Endothelial cell of umbilical vein (primary cell): ENCODE measurements at places on chromosomes 2 and 18. TPM values are rescaled to one million over a fixed set of nuclear protein-coding genes. Genes with fewer than 3 reads are reported as not detected.
A peak's percentile ranks its signal among the peaks of the same experiment; 100 is the strongest.

The POTEJ gene
- total RNA-seq, result 0.24 TPM in 1 of 2 replicates, not detected in the other

The FAM237A gene
- total RNA-seq, result not detected in 2 replicates

The MC4R gene
- not detected in 2 replicates for total RNA-seq

The MOGAT1 gene
- total RNA-seq, result not detected in 2 replicates

The PARD6G gene
- 1.8 and 5.4 TPM in 2 replicates for total RNA-seq

The GPR35 gene
- 0.25 and 0.33 TPM in 2 replicates for total RNA-seq

The NOSTRIN gene
- 0.75 TPM in 1 of 2 replicates, not detected in the other for total RNA-seq

The KCNIP3 gene
- total RNA-seq, result 0.21 and 0.62 TPM in 2 replicates

The CD226 gene
- 0.20 and 0.25 TPM in 2 replicates for total RNA-seq

The HTR2B gene
- 0.55 and 0.93 TPM in 2 replicates for total RNA-seq

The ABCG5 gene
- total RNA-seq, result not detected in 2 replicates

- H3K4me3 ChIP-seq, result no peak overlapping the region
- H3K36me3 ChIP-seq, result no peaks in the 10 kb centered on the region
- DNase-seq, result no peak
- H3K4me1 ChIP-seq, result no peaks in the 10 kb centered on the region
- no peak overlapping the region for H3K27ac ChIP-seq
- H3K27me3 ChIP-seq, result no peaks in the 10 kb centered on the region
These were observed 51.0 kb downstream of the TSHZ1 start for GRCh38 chr18:75261430-75262223.

- peaks cover 8% of the 10 kb centered on the region for H3K4me1 ChIP-seq
- H3K27ac ChIP-seq, result no peak overlapping the region
- no peak for DNase-seq
- H3K36me3 ChIP-seq, result no peaks in the 10 kb centered on the region
- no peak overlapping the region for H3K4me3 ChIP-seq
- no peaks in the 10 kb centered on the region for H3K27me3 ChIP-seq
These were observed 3.4 kb downstream of the RAB31 start for GRCh38 chr18:9711361-9712129.

DNA sequence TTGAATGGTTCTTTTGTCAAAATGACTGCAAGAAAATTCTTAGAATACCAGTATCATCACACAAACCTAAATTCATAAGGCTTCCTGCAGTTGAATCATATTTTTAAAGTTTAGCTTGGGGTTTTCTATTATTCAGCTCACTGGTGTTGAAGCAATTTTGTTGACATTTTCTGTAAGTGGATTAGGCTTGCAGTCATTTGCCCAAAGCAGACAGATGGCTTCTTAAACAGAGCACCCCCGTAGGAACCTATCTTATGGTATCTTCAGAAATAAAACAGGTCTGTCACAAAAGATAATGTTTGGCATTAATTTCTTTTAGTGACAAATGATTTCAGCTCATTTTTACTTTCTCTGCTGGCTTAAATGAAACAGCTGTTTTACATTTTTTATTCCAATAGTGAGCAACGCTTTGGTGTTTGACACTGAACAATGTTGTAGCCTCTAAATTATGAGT, 331.1 kb downstream of the PLCL1 start:
- H3K27ac ChIP-seq, result no peak overlapping the region
- H3K4me3 ChIP-seq, result no peak overlapping the region
- no peaks in the 10 kb centered on the region for H3K4me1 ChIP-seq
- no peaks in the 10 kb centered on the region for H3K36me3 ChIP-seq
- DNase-seq, result no peak

DNA sequence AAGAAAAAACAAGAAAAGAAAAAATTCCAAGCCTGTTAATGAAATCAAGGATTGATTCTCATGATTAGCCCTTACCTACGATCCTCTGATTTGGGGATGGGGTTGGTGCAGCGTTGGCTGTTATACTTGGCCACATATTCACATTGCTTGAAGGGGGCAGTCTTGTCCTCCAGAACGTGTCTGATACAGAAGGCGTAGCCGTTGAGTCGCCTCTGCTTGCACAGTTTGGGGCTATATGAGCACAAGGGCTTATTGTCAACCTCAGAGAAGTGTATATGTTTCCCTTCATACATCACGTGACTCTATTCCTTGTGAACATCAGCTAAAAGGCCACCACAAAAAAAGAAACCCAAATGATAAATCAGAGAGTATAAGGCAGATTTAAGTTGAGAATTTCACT, 23.2 kb downstream of the INO80D start:
- no peak overlapping the region for H3K27ac ChIP-seq
- DNase-seq, result no peak
- H3K4me1 ChIP-seq, result no peaks in the 10 kb centered on the region
- H3K4me3 ChIP-seq, result no peak overlapping the region
- no peaks in the 10 kb centered on the region for H3K36me3 ChIP-seq
- H3K27me3 ChIP-seq, result no peaks in the 10 kb centered on the region

GRCh38 chr2:30947686-30948085, 140.4 kb upstream of the CAPN13 start:
- no peaks in the 10 kb centered on the region for H3K27me3 ChIP-seq
- H3K4me3 ChIP-seq, result no peak overlapping the region

- DNase-seq, result no peak
- H3K27me3 ChIP-seq, result no peaks in the 10 kb centered on the region
- H3K4me1 ChIP-seq, result peaks cover 9% of the 10 kb centered on the region
- no peak overlapping the region for H3K4me3 ChIP-seq
- no peaks in the 10 kb centered on the region for H3K36me3 ChIP-seq
- H3K27ac ChIP-seq, result no peak overlapping the region
These were observed 3.1 kb downstream of the ANXA4 start for GRCh38 chr2:69745035-69745434.

- H3K27ac ChIP-seq, result no peak overlapping the region
- H3K36me3 ChIP-seq, result no peaks in the 10 kb centered on the region
- DNase-seq, result no peak
- H3K4me1 ChIP-seq, result no peaks in the 10 kb centered on the region
- H3K4me3 ChIP-seq, result no peak overlapping the region
- H3K27me3 ChIP-seq, result peaks cover 11% of the 10 kb centered on the region
These were observed 61.0 kb upstream of the EPB41L3 start for GRCh38 chr18:5604778-5605177.

DNA sequence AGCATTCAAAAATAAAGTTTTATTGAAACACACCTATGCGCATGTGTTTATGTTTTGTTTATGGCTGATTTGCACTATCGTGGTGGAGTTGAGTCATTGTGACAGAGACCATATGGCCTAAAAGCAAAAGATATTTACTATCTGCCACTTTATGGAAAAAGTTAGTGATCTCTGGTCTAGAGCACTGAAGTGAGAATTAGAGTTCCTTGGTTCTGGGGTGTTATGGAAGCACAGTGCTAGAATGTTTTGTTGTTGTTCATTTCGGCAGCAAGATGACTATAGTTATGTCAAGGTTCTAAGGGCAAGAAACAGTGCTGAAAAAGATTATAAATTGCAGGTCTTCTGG, 416.5 kb downstream of the SLC4A3 start:
- H3K4me1 ChIP-seq, result no peaks in the 10 kb centered on the region
- no peak overlapping the region for H3K4me3 ChIP-seq
- no peaks in the 10 kb centered on the region for H3K27me3 ChIP-seq
- no peaks in the 10 kb centered on the region for H3K36me3 ChIP-seq

GRCh38 chr18:54387631-54388030, 29.9 kb downstream of the C18orf54 start:
- no peak for DNase-seq
- H3K4me3 ChIP-seq, result no peak overlapping the region
- peaks cover 31% of the 10 kb centered on the region for H3K4me1 ChIP-seq
- peak overlapping the region; percentile 80 for H3K27ac ChIP-seq

DNA sequence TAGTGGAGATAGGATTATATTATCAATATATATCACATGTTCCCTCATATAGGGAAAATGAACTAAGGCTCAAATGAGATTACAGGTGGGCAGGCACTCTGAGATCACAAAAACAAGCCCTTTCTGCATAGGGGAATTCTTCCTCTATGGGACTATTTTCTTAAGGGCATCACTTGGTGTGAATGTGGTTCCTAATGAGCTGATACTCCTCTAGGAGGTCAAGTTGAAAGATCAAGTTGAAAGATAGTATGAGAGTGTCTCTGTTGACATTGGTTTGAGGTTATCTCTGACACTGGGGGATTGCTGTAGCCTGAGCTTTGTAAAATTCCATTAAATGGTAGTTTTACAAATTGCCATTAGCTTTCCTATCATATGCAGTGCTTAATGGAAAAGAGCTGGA, 270.4 kb downstream of the PRKCE start:
- H3K4me1 ChIP-seq, result peaks cover 9% of the 10 kb centered on the region
- H3K36me3 ChIP-seq, result no peaks in the 10 kb centered on the region
- H3K4me3 ChIP-seq, result no peak overlapping the region
- no peak overlapping the region for H3K27ac ChIP-seq
- no peaks in the 10 kb centered on the region for H3K27me3 ChIP-seq
- DNase-seq, result no peak

- peak overlapping the region; percentile 36 for H3K27ac ChIP-seq
- H3K4me1 ChIP-seq, result peaks cover 25% of the 10 kb centered on the region
- H3K4me3 ChIP-seq, result no peak overlapping the region
- no peaks in the 10 kb centered on the region for H3K36me3 ChIP-seq
- no peaks in the 10 kb centered on the region for H3K27me3 ChIP-seq
These were observed 63.5 kb downstream of the TXNL1 start for GRCh38 chr18:56574861-56575260.

DNA sequence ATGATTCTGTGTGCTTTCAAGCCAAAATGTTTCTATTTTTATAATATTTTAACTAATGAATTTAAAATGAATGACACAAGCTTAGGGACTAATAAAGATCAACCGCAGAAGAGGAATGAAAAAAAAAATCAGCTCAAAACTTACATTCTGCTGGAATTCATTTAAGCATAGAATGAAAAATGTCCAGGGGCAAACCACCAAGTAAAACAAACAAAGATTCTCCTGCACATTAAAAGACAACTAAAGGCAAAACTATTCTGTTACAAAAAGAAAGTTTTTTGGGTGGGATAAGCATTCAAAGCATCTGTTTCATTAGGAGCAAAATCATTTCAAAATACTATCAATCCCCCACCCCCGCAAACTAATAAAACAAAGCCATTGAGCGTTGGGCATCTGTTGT, 99.3 kb upstream of the SOX11 start:
- H3K36me3 ChIP-seq, result no peaks in the 10 kb centered on the region
- H3K27ac ChIP-seq, result no peak overlapping the region
- no peaks in the 10 kb centered on the region for H3K4me1 ChIP-seq
- no peaks in the 10 kb centered on the region for H3K27me3 ChIP-seq
- no peak for DNase-seq
- no peak overlapping the region for H3K4me3 ChIP-seq

DNA sequence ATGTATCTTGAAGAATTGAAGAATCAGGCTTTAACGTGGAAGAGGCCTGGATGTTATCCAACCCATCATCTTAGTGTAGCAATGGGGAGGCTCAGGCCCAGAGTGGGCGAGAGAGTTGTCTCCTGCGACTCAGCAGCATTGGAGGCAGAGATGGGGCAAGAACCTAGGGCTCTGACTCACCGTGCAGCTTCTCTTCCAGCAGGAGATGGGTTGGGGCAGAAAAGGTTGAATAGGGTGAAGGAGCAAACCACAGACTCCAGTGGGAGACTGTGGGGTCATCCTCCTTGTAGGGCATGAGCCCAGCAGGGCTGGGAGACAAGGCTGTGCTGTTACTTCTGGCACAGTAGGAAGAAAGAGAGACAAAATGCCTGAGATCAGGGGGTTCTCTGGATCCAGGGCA, 1.4 kb downstream of the IL36RN start:
- DNase-seq, result no peak
- no peak overlapping the region for H3K4me3 ChIP-seq
- H3K4me1 ChIP-seq, result no peaks in the 10 kb centered on the region
- H3K27me3 ChIP-seq, result no peaks in the 10 kb centered on the region
- no peaks in the 10 kb centered on the region for H3K36me3 ChIP-seq
- H3K27ac ChIP-seq, result no peak overlapping the region

DNA sequence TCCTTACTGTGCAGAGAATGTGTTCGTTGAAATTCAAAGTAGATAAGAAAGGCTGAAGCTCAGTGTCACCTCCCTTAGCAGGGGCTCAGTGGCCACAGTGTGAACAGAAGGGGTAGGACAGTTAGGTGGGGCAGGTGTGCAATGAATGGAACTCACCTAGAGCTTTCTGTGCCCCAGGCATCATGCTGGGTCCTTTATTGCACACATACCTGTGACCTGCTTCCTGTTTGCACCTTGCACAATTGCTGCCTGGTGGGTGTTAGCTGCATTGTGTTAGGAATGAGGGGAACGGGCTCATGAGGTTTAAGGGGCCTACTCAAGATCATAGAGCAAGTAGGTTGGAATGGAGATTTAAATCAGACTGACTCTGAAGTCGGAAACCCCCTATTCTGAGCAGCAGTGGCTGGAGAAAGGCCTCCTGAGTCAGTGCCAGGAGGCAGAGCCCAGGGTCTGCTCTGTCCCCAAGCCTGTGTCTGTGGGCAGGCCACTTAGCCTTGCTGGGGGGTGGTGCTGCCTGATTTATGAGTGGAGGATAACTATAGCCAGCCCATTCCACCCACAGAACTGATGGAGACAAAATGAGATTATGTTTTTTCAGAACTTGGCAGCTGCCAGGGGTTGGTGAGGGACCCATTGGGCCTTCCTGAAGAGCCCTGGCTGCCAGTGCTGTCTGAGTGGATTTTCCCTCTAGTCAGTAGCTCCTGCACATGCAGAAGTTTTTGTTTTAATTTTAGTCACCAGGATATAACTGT, 76.2 kb downstream of the NPAS2 start:
- peak; percentile 31 for DNase-seq
- H3K27me3 ChIP-seq, result no peaks in the 10 kb centered on the region
- no peak overlapping the region for H3K27ac ChIP-seq
- no peak overlapping the region for H3K4me3 ChIP-seq

DNA sequence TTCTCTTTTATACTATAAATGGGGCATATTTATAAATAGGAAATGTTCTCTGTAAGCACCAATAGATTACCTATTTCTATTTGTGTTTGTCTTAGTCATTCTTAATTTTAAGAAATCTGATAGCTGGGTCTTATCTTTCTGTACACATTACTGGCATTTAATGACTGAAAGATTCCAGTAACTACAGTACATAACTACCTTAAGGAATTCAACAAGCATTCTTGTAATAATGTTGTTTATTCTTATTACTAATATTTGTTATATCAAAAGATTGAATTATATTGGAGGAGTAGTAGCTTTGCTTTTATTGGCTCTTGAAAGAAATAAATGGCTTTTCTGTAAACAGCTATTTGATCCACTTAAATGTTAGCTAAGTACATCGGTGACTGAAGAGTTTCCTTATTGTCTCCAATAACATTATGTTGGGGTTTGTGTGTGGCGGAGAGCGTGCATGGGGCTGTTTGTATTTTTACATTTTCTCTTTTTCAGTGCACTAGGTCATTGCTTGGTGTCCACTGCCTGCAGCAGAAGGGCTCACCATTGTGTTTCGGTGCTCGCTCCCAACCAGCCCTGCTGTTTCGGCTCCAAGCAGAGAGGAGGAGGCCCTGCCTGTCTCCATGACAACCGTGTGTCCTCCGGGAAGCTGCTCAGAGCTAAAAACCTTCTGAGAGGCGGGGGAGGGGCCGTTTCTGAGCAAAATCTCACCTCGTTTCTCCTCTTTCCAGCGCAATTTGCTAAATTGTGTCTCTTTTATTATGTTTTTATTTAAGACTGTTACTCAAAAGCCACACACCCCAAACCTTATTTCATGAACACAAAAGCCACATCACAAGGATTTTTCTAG, 112.5 kb upstream of the SLC38A11 start:
- no peaks in the 10 kb centered on the region for H3K27me3 ChIP-seq
- H3K4me3 ChIP-seq, result no peak overlapping the region
- H3K27ac ChIP-seq, result no peak overlapping the region
- DNase-seq, result peak; percentile 2
